ENCODE measurements at places on chromosomes 13 and 19.
A peak's percentile ranks its signal among the peaks of the same experiment; 100 is the strongest.

DNA sequence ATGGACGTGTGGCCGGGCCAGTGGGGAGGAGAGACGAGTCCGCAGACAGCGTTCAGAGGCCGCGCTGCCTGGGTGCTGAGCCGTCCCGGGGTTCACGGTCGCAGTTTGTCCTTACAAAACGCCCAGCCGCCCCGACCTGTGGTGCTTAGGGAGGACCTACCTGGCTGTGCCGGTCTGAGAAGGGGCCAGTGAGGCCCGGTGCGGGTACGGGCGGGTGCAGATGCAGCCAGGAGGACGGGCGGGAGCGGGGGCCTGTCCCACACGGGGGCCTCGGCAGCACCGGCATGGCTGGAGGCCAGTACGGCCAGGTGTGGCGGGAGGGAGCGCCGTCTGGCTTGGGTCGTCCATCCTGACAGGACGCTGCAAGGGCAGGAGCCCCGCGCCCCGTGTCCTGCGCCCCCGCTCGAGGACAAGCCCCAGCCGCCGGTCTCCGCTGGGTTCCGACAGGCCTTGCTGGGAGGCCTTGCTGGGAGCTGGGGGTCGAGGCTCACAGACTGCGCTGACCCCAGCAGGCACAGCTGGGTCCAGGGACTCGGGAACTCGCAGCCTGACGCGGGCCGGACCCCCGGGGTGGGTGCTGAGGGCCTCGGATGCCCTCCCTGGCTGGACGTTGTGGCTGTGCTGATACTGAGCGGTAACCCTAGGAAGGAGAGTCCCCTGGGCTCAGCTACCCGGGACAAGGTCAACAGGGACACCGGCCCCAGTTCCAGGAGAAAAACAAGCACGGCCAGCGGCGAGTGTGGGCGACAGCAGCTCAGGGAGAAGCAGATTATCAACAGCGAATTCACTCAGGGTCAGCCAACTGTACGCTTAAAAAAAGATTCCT, 5.3 kb upstream of the PROZ start:
- no peak for DNase-seq

- DNase-seq, result no peak
Observed at GRCh38 chr13:92827503-92827902, 399.1 kb upstream of the GPC6 start.

GRCh38 chr13:49287995-49288394, 40.3 kb downstream of the CDADC1 start:
- DNase-seq, result no peak

- DNase-seq, result no peak
Observed at GRCh38 chr13:99782669-99783068, 188.9 kb downstream of the ZIC5 start.

GRCh38 chr19:16087940-16088339, 11.6 kb downstream of the TPM4 start:
- DNase-seq, result no peak

DNA sequence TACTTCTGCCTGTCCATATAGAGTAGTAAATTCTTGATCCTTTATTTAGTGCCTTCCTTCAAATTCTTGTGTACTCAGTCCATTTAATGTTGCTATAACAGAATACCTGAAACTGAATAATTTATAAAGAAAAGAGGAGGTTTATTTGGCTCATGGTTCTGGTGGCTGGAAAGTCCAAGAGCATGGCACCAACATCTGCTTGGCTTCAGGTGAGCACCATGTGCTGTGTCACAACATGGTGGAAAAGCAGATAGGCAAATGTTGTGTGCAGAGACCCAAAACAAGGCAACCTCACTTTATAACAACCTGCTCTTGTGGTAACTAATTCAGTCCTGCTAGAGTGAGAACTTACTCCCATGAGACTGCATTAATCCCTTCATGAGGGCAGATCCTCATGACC, 195.3 kb downstream of the LMO7 start:
- DNase-seq, result no peak

DNA sequence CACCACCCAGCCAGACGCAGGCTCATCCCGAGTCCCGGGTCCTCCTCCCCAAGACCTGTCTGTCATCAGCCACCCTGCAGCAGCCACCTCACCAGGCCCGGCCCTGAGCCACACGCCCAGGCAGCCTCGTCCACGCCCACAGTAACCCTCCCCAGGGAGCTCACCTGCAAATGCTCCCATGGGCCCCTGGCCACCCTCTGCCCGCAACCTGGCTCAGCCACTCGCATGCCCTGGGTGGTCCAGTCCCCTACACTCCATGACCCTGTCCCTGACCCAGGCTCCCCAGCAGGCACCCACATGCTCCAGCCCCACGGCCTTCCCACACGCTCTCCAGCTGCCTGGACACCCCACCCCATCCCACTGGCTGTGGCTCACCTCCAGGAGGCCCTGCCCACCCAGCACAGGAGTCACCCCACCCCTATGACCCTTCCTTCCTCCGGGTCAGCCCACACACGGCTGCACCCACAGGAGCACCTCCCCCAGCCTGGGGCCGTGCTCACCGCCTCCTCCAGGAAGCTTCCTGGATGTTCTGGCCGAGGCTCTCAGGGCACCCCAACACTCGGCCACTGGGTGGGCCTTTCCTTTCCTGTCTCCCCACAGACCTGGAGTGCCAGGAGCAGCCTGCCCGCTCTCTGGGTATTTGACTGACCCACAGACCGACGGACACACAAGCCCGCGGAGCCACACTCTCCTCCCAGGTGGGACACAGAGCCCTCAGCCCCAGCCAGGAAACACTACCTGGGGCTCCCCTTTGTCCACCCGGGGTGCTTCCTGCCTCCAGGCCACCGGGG, 3.6 kb downstream of the TMEM259 start:
- no peak for DNase-seq

- DNase-seq, result peak; percentile 19
Observed at GRCh38 chr13:64471916-64472315, 2758.2 kb downstream of the PCDH9 start.

DNA sequence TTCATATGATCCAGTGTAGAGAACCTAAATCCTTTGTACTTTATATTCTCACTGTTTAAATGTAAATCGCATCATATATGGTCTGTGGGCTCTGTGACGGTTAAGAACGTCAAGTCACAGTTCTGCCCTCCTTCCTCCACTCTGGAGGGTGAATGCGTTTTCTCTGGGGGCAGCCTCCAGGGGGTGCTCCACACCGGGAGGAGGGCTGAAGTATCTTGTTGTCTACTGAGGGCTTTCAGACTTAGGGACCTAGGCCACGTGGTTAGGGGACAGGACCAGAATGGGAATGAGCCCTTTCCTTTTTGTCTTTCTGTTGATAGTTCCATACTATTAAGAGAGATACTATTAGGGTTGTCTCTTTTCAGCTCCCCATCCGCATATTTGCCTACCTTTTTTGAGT, 504.9 kb downstream of the FGF9 start:
- DNase-seq, result no peak

DNA sequence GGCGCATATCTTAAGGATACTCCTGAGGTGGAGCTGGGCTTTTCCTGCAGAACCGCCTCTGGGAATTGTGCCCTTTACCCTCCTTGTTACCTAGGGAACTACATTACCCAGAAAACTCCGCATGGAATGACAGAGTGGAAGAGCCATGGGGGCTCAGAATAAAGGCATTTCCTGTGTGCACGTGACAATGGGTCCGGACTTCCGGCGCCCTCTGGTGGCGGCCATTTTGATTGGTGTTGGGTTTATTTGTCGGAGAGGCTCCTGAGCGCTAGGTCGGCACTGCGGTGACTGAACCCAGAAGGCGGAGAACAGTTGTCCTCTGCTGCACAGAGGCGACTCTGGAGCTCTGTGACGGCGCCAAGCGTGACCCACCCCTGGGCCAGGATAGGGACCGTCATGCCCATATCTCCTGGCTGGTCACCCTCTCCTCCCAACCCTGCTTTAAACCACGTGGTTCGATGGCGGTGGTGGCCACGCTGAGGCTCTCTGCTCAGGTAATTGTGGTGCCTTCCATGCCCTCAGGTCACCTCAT, at the start of gene ZNF587B:
Gene ZNF587B, plus strand, starts transcription at position 229 of the 532 bp plus-strand sequence. Its CDS starts 230 bp downstream, at position 459.
- no peak for DNase-seq

DNA sequence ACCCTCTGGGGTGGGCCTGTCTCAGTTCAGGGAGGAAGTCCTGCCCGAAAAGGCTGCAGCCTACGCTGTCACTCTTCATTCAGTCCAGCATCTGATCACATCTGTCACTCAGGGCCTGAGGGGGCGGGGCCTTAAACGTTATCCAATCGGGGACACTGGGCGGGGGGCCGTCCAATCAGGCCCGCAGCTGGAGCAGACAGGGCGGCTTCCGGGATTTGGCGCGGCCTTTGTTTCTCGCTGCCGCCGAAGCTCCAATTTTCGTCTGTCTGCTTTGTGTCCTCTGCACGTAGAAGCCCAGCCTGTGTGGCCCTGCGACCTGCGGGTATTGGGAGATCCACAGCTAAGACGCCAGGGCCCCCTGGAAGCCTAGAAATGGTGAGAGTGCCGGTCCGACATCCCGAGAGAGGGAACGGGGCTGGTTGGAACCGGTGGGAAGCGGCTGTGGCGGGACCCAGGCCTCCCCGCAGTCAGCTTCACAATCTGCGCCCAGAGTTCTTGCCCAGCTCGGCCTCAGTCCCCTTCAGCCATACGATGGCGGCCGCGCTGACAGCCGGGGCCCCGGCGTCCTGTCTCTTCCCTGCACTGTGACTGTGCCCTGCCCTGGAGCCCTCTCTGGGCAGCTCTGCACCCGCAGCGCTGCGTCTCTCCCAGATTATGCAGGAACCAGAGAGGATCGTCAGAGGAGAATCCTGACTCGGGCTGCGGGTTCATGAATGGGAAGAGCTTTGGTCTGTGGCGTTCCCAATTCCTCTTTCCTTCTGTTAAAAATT, at the start of gene ZNF730:
Gene ZNF730, plus strand, starts transcription at position 224 of the 770 bp plus-strand sequence. Its CDS starts 149 bp downstream, at position 373.
- peak; percentile 6 for DNase-seq
